ENCODE measurements at places on chromosomes 12 and 14.

GRCh38 chr12:109261939-109262338 lies 47.1 kb downstream of the FOXN4 start:
- DNase-seq, result no peak

- no peak for DNase-seq
Measured at GRCh38 chr12:69042970-69043369, 110.0 kb upstream of the CPM start.

DNA sequence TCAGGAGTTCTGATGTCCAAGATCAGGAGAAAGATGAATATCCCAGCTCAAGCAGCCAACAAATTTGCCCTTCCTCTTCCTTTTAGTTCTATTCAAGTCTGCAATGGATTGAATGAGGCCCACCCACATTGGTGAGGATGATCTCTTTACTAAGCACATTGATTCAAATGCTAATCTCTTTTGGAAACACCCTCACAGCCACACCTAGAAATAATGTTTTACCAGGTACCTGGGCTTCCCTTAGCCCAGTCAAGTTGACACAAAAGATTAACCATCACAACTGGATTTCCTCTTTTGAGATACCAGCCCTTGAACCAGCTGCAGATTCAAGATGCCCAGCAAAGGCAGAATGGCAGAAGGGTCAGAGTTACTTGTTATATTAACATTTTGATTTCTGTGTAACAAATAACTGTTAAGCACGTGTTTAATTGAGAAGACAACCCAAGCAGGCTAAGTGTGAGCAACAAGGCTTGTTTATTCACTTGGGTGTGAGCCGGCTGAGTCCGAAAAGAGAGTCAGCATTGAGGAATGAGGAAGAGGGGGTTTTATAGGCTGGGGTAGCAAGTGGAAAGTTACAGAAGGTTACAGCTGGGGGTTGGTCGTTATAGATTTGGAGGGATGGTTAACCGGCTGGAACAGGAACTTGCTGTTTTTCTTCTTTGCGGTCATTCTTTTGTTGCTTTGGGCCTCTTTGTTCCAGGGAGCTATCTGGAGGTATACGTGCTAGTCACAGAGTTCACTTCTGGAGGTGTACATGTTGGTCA lies 180.3 kb downstream of the EMP1 start:
- DNase-seq, result no peak

DNA sequence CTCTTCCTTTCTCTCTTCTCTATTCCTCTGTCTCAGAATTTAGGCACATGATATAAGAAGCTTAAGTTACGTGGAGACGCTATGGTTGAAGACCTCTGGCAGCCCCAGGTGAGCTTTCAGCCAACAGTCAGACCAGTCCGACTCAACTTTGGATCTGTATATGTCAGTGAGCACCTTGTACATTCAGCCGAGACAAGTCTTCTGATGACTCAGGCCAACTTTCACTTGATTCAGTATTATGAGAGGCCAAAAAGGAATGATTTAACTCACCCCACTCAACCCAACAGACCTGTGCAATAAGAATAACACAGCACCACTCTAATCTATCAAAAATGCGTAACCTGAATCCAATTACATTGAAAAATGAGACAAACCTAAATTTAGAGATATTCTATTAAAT lies 47.5 kb upstream of the FOXG1 start:
- no peak for DNase-seq

DNA sequence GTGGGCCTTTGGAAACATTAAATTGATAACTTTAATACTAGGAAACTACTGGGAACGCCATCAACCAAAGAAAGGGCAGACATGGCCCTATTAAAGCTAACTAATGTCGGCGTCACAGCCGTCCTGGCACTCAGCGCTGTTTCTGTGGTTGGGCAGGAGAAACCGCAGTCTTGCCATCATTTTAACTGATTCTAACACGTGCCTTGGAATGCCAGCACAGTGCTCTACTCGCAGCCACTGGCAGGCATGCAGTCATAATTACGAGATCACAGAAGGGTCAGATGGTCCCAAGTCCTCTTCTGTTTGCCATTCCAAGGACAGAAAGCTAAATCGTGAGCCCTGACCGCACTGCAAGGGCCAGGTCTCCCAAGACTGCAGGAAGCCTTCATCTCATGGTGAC lies 75.2 kb downstream of the RIMBP2 start:
- DNase-seq, result no peak

DNA sequence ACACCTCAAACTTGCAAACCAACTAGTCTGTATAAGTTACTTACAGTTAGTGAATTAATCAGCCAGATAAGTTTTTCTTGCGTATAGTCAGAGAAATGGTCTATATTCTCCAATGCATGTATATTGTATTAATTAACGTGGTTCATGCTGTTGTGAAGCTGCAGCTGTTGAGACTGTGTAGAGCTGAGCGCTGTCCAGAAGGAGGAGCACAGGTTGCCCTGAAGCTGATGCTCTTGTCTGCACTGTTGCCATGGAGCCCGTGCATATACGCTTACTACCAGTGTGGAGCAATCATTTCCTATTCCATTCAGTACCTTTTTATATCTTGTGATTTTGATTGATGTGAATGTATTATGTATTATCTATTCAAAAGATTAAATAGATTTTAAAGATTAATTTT lies 74.3 kb upstream of the ARID2 start:
- DNase-seq, result peak; percentile 35

- DNase-seq, result no peak
Measured at GRCh38 chr12:130181211-130181610, 18.9 kb downstream of the FZD10 start.

DNA sequence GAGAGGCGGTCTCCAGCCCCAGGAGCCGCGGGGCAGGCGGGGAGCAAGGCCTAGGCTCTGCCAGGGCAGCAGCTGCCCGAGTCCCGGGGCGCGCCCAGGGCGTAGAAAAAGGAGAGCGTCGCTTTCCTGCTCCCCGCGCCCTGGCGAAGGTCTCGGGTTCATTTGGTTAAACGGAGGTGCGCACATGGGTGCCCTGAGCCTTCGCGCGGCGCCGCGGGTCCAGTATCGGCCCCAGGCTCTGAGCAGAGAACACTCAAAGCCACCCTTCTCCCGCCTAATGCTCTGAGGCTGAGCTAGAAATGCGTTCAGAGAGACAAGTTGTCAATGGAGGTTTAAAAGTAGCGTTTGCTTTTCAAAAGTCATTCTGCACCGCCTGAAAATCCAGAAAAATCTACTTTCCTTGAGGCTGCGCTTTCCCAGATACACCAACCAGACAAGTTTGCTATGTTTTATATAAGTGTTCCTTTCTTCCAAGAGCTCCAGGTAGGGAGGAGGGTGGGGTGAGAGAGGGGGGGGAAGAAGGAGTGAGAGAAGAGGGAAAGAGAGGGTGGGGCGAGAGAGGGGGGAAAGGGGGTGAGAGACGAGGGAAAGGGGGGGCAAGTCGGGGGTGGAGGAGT lies 1.5 kb downstream of the TMEM132C start:
- no peak for DNase-seq

DNA sequence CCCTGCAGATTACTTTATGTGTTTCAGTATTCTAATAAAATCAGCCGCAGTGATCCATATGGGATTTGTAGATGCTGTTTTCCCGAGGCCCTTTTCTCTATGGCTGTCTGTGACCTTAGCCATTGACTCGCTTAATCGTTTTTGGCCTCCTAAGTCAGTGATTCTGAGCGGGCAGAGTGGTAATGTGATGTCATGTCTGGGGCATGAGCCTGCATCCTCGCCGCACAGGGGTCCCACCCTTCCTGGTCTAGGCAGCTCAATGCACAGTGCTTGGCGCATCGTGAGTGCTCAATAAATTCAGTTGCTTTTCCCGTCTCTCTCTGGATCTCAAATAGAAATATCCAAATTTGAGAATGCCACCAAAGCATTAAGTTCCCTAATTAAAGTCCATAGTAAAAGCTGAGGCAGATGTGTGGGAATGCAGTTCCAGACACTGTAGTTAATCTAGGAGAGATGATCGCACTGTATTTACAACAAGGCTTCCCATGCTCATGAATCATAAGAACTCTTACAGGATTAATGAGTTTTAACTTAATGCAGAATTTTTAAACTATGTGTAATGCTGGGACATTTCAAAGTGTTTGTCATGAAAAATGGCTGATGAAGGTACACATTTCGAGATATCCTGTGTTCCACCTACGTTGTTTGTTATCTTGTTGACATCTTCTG lies 29.3 kb downstream of the HMGA2 start:
- no peak for DNase-seq

DNA sequence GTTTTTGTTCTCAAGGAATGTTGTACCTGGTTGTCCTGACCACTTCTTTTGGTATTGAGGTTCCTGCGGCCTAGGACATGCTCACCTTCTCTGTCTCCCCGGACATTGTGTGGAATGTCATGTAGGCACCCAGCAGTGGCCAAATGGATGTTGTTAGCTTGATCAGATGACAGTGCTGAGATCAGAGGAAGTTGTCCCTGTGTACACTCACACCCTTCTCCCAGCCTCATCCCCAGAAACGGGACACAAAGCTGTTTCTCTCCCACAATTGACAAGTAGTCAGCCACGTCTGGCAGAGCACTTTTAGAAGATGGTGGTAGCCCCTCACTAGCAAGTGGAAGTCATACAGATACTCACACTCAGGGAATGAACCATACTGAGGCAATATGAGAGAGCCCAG lies 3.0 kb downstream of the PLEKHH1 start:
- no peak for DNase-seq

Data from stimulated activated CD8-positive, alpha-beta memory T cell treated with anti-CD3 and anti-CD28 coated beads, Interleukin-2, amount 100 ng/mL, for 1 hour (primary cell).